Peyer's patch (tissue), 4 donors: ENCODE measurements at places on chromosomes 5 and 9. TPM values are rescaled to one million over a fixed set of nuclear protein-coding genes. Genes with fewer than 3 reads are reported as not detected.

DNA sequence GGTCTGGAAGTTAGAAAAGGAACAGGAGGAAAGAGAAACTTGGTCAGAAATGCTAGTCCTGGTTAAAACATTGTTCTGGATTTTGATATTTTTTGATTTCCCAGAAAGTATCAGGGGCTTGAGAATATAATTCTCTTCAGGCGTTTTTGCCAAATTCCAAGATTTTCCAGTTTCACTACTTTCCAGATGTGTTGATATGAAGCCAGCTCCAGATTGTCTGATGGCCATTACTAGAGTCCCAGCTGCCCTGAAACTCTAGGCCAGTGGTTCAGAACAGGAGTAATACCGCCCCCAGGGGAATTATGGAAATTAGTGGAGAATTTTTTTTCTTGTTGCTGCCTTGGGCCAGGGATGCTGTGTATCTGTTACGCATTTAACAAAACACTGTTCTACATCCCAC is 88.6 kb downstream of the KCNN2 start:
- no peak for DNase-seq

GRCh38 chr9:30524311-30524710 is 1860.1 kb upstream of the ACO1 start:
- no peak for DNase-seq

FGFR4 gene
- 91.4 TPM for total RNA-seq

DNA sequence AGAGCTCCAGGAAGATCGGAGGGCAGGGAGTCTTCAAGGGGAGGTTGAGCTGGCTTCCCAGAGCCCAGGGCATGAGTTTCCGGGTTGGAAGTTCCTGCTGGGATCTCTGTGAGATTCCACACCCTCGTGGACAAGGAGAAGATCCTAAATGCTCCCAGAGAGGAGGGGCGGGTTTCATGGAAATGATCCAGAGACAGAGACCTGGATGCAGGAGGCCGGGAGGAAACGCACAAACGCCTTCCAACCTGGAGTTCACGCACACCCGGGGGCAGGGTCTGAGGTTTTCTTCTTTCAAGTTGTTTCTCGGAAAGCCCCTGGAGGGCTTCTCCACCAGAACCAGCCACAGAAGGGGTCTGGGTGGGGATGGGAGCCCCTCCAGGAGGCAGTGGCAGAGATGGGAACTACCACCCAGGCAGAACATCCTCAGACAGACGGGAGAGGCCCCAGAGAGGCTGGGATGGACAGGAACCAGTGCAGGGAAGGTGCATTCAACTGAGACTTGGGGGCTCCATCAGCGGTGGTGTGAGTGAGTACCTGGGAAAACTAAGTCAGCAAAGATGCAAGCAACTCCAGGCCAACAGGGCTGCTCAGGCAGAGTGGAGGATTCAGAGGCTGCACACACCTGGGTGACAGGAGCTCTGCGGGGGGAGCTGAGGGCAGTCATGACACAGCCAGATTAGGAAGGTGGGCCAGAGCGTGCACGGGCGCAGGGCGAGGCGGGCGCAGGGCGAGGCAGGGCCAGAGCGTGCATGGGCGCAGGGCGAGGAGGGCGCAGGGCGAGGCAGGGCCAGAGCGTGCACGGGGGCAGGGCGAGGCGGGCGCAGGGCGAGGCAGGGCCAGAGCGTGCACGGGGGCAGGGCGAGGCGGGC is 52.1 kb upstream of the EXOC3 start:
- peak; percentile 45 for DNase-seq

- DNase-seq: no peak
Measured at GRCh38 chr9:114072184-114073140, 5.6 kb downstream of the AMBP start.

DNA sequence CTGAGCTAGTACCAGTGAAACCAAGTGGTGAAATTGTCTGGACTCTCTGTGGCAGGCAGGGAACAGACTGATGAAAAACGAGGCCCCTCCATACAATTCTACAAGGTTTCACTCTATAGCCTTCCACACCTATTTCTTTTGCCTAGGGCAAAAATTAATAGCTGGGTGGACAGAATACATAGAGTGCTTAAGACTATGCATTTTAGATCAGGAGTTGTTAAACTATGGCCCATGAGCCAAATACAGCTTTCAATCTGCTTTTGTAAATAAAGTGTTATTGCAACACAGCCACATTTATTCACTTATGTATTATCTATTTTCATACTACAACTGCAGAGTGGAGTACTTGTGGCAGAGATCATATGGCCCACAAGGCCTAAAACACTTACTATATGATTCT is 45.2 kb downstream of the SH3TC2 start:
- DNase-seq: no peak

HK3 gene
- total RNA-seq: 7.4 TPM

OR13C4 gene
- total RNA-seq: not detected

DNA sequence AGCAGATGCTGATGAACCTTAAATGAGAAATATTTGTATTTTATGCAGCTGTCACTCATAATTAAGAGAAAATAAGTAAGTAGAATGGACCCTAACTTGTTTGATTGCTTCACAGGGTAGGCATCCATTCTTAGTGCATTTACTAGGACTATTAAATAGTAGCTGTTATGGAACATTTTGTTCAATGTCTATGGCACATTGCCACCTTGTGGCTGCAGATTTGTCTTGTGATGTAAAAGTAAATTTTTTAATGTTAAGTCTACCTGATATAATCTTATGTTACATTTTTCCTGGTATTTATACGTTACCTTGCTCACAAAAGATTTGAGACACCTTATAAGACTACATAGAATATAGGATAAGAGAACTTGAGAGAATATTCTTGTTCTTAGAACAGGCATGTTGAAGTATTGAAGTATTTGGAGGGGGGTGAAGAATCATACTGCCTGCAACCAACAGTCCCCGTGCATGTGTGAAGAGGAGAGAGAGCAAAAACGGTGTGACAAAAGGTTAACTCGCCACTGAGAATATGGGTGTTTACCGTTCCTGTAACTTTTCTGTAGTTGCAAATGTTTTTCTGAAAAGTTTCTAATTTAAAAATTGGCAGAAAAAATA is 161.1 kb downstream of the MAST4 start:
- peak; percentile 73 for DNase-seq

DNA sequence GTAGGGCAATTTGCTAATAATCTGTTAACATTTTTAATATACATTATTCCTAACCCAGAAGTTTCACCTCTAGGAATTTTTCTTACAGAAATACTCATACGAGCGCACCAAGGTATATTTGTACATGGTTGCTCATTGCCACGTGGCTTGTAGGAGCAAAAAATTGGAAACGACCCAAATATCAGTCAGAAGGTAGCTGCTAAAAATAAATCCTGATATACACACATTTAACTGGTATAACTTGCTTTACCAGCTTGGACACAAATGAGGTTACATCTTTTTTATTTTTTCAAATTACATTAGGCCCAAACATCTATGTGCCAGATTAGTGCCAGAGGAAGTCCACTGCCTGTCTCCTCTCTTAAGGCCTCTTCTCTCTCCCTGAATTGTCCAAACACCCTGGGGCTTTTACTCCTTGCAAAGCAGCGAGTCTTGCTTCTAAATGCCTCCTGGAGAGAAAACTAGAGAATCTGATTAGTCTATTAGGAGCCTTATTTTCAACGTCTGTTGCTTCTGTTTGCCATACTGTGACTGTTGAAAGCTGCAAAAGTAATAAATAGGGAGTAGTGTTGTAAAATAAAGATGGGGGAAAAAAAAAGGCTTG is 92.0 kb upstream of the SSBP2 start:
- no peak for DNase-seq

DNA sequence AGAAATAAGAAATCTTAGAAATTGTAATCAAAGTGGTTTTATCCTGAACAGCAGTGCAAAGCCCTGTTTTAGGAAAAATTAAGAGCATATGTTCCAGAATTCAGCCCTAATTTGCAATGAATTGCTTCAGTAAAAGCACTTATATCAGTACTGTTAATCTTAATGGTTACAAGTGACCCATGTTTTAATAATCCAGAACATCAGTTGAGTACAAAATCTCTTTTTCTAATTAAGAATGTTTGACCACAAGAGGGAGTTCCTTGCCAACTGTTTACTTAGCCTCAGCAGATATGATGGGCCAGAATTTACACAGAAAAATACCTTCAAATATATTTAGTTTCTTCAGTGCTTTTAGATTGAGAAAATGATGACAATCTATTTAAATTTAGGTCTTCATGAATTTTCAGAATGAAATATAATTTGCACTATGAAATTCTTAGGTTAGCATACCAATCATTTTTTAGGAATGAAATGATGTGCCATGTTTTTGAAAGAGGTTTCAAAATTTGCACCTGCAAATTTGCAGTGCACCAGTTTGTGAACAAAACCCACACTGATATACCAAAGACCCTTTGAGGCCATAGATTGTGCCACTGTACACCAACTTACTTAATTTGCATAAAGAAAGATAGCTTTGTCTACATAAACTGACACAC is 926.3 kb upstream of the ARRDC3 start:
- no peak for DNase-seq

PCDHGA4 gene
- 1.1 TPM for total RNA-seq

POMT1 gene
- 48.0 TPM for total RNA-seq

- DNase-seq: no peak
Measured at GRCh38 chr5:62948301-62948700, 369.7 kb downstream of the LRRC70 start.

GRCh38 chr5:173050791-173051190 is 5.4 kb upstream of the CREBRF start:
- no peak for DNase-seq

RANBP3L gene
- total RNA-seq: not detected

SLC25A2 gene
- total RNA-seq: 1.1 TPM

- no peak for DNase-seq
Measured at GRCh38 chr5:91293131-91293530, 90.0 kb downstream of the ARRDC3 start.

EXD3 gene
- total RNA-seq: 82.4 TPM

DNA sequence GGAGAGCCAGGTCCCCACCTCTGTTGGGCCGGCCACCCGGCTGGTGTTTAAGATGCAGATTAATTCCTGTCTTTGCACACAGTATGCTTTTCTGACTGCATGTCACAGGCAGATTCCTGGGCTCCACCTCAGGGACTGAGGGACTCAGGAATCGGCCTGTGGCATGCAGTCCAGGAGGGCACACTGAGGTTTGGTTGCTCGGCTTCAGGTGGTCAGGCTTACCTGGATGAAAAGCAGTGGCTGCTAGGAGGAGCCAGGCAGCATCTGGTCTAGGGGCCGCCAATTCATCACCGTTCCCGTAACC is 1.1 kb downstream of the WDR5 start:
- no peak for DNase-seq

- DNase-seq: no peak
Measured at GRCh38 chr5:146699664-146700418, 178.7 kb downstream of the PPP2R2B start.

- no peak for DNase-seq
Measured at GRCh38 chr5:61878471-61878870, 427.5 kb upstream of the KIF2A start.

CTXN3 gene
- total RNA-seq: not detected

PCDHB12 gene
- total RNA-seq: 0.80 TPM

- peak; percentile 96 for DNase-seq
Measured at GRCh38 chr9:127224178-127224882, 40.2 kb upstream of the GARNL3 start.

DNA sequence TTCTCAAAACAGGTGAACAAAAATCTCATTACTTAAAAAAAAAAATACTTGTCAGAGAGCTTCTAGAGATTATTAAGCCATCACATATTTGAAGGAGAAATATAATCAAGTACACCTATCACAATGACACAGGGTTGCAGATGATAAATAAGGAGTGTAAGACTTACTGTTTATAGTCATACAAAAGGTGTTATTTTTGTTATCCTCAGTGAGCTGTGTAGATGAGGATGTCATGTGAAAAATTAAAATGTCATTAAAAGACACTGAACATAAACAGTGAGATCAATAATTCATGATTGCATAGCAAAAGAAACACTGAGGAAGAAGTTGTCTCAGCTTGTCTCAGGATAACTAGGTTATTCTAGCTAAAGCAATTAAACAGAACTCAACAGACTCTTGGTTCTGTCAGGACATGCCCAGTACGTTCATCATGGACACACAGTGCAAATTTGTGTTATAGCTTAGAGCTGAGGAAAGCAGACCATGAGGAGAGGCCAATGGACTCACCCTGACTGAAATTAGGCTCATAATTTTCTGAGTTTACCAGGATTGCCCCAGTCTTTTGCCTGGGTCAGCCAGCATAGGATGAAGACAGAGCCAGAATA is 1162.6 kb upstream of the C9orf72 start:
- DNase-seq: no peak

AHRR gene
- 1.7 TPM for total RNA-seq

DNA sequence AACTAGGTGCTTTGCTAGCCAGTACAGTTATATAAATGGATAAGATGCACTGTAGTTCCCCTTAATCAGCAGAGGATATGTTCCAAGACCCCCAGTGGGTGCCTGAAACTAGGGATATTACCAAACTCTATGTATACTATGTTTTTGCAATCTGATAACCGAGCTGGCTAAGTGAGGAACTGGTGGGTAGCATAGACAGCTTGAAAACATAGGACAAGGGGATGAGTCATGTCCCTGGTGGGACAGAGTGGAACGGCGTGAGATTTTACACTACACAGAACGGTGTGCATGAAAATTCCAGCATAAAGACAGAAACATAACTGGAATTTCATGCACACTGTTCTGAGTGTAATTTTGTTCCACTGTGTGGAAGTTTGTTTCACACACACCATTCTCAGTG is 86.9 kb downstream of the BASP1 start:
- DNase-seq: no peak

- no peak for DNase-seq
Measured at GRCh38 chr5:89055695-89056085, 172.7 kb upstream of the MEF2C start.
